ENCODE measurements at places on chromosomes 7 and 10. TPM values are rescaled to one million over a fixed set of nuclear protein-coding genes. Genes with fewer than 3 reads are reported as not detected.

DNA sequence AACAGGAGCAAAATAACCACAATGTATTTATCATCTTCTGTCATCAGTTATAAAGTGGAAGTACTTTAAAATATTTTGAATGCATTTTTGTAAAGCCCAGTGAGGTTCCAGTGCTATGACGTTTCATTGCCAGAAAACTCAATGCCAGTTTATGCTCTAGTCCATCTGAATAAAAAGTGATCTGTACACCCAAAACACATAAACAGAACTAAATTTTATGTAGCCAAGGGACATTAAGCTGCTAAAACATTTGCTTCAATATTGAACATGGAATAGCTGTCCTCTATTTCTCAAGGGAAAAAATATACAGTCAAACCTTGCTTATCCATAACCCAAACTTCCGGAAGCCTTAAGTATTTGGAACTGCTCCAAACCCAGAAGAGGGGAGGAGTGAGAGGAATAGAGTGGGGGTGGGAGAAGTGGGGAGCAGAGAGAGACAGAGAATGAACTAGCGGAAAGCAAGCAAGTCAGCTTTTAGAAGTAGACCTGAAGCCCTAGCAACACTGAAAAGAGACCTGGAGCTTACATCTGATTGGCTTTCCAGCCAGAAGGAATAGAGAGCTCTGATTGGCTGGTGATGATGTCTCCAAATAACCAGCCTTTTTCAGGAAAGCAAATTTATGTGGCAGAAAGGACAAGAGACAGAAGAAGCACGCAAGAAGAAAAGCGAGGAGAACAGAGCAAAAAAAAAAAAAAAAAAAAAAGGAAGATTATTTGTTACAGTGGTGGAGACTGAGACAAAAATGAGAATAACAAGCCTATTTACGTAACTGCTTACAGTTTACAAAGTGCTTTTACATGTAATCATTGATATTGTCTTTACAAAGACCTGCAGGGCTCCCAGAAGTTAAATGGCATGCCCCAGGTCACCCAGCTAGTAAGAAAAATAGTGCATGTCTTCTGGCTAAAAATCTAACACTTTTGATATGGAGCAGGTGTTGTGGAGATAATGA, 196.0 kb downstream of the RNLS start:
- H3K27ac ChIP-seq: no peak overlapping the region
- no peak for DNase-seq
- H3K36me3 ChIP-seq: peaks cover 13% of the 10 kb centered on the region
- H3K27me3 ChIP-seq: no peaks in the 10 kb centered on the region
- H3K4me3 ChIP-seq: no peak overlapping the region
- H3K4me1 ChIP-seq: peaks cover 30% of the 10 kb centered on the region

DNA sequence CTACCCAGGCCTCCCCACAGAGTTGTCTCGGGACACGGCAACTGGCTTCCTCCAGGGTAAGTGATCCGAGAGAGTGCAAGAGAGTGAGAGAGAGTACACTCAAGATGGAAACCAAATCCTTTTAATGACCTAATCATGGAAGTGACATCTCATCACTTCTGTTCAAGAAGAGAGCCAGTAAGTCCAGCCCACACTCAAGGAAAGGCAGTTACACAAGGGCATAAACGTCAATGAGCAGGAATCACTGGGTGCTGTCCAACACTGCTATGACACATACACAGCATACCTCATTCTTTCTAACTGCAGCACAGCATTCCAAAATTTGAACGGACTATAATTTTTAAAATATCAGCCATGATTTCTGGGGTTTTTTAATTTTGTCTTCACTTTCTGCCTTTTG, 29.3 kb upstream of the OSBPL3 start:
- DNase-seq: no peak
- H3K4me3 ChIP-seq: no peak overlapping the region
- peaks cover 9% of the 10 kb centered on the region for H3K4me1 ChIP-seq
- H3K27ac ChIP-seq: no peak overlapping the region

The ZNF727 gene
- 0.18 TPM for total RNA-seq

The OR2A1 gene
- total RNA-seq: not detected

The AEBP1 gene
- total RNA-seq: 38.7 TPM

- no peak for DNase-seq
- H3K27ac ChIP-seq: no peak overlapping the region
- H3K27me3 ChIP-seq: no peaks in the 10 kb centered on the region
- no peaks in the 10 kb centered on the region for H3K36me3 ChIP-seq
Measured at GRCh38 chr10:27819781-27820531, 74.3 kb upstream of the MKX start.

DNA sequence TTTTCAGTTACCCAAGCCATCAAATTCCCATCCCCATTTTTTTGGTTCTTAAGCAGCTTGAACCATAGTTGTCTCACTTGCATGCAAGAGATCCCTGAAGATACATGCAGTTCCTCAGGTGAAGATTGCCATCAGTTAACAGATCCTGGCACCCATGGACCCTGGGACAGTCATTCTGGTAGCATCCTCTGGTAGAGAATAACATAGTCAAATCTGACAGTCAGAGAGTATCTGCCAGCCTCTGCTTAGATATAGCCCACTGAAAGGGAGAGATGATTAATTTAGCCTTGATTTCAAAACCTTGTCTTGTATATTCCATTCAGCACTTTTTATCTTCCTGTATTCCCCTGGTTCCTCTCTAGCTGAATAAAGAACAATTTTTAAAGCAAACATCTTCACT, 280.4 kb downstream of the KCNMA1 start:
- H3K36me3 ChIP-seq: no peaks in the 10 kb centered on the region
- no peaks in the 10 kb centered on the region for H3K4me1 ChIP-seq
- no peak for DNase-seq
- H3K27ac ChIP-seq: no peak overlapping the region
- H3K27me3 ChIP-seq: no peaks in the 10 kb centered on the region
- no peak overlapping the region for H3K4me3 ChIP-seq

GRCh38 chr7:23955145-23955544, 245.1 kb downstream of the STK31 start:
- DNase-seq: no peak
- H3K4me3 ChIP-seq: no peak overlapping the region
- no peaks in the 10 kb centered on the region for H3K36me3 ChIP-seq
- H3K27me3 ChIP-seq: peaks cover 5% of the 10 kb centered on the region

- H3K27ac ChIP-seq: no peak overlapping the region
- no peaks in the 10 kb centered on the region for H3K36me3 ChIP-seq
- H3K27me3 ChIP-seq: no peaks in the 10 kb centered on the region
- H3K4me3 ChIP-seq: no peak overlapping the region
Measured at GRCh38 chr10:117892681-117893220, 154.0 kb downstream of the RAB11FIP2 start.

DNA sequence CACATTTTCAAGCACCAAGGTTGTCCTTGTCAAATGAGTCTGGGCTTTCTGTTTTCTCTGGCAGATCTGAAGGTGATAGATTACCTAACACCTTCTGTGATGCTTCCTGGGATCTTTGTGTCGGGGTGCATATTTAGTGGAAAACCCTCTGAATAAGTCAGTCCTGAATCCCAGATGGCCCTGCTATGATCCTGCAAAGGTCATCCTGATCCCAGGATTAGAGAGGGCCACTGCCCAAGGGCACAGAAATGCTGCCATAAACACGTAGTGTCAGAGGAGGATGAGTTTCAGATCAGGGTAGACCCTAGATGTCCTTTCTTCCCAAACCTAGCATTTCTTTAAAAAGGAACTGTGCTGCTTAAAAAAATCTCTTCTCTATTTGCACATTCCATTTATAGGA, 19.0 kb downstream of the AGR2 start:
- no peaks in the 10 kb centered on the region for H3K4me1 ChIP-seq
- no peaks in the 10 kb centered on the region for H3K36me3 ChIP-seq
- no peak overlapping the region for H3K4me3 ChIP-seq
- no peak for DNase-seq
- no peaks in the 10 kb centered on the region for H3K27me3 ChIP-seq

GRCh38 chr10:76206797-76207352, 775.5 kb downstream of the LRMDA start:
- DNase-seq: no peak
- H3K27ac ChIP-seq: no peak overlapping the region
- H3K27me3 ChIP-seq: no peaks in the 10 kb centered on the region
- no peaks in the 10 kb centered on the region for H3K4me1 ChIP-seq
- no peak overlapping the region for H3K4me3 ChIP-seq

GRCh38 chr10:89773081-89773480, 71.7 kb downstream of the KIF20B start:
- peaks cover 79% of the 10 kb centered on the region for H3K36me3 ChIP-seq
- no peak for DNase-seq
- H3K4me3 ChIP-seq: no peak overlapping the region
- H3K27me3 ChIP-seq: no peaks in the 10 kb centered on the region
- H3K27ac ChIP-seq: no peak overlapping the region

- DNase-seq: no peak
- no peaks in the 10 kb centered on the region for H3K27me3 ChIP-seq
- H3K36me3 ChIP-seq: peaks cover 5% of the 10 kb centered on the region
- peak overlapping the region; percentile 69 for H3K27ac ChIP-seq
Measured at GRCh38 chr10:74901301-74901700, 74.9 kb downstream of the KAT6B start.

Data from activated T-helper 2 cell treated with anti-CD3 and anti-CD28 coated beads, Interferon-gamma antibody, Interleukin-2, Interleukin-4, amounts not matched to agents 10 μg/mL and 5 μg/mL and 100 μg/mL, durations not matched to agents 14 hours and 24 hours and 36 hours (primary cell).